ENCODE measurements at places on chromosomes 2 and 18. TPM values are rescaled to one million over a fixed set of nuclear protein-coding genes. Genes with fewer than 3 reads are reported as not detected.

Gene MAPK4
- total RNA-seq = 0.12 TPM

Gene FIGN
- total RNA-seq = 0.79 TPM

Gene SP9
- total RNA-seq = not detected

Gene SKOR2
- total RNA-seq = not detected

Gene GALNT14
- not detected for total RNA-seq

GRCh38 chr2:22253171-22253570 is 1129.4 kb downstream of the TDRD15 start:
- no peak for DNase-seq

- no peak for DNase-seq
Observed at GRCh38 chr2:159637988-159638501, 21.7 kb upstream of the BAZ2B start.

DNA sequence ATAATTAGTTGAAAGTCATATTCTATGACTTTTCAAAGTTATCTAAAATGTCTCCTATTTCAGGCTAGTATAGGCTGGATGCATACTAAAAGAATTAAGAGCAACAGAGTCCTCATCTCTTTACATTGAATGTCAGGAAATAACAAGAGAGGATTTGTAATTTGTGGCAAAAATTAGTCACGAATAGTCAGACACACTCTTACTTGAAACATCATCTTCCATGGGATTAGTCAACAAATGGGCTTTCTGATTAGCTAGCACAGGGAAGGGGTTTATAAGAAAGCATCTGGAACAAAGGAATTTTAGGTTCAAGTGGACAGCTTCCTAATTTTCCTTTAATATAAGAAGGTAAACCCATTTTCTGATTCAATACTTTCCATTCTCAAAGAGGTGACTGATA is 330.3 kb upstream of the MEX3C start:
- no peak for DNase-seq

GRCh38 chr2:95265182-95265581 is 9.1 kb upstream of the PROM2 start:
- DNase-seq = peak; percentile 16

- DNase-seq = no peak
Observed at GRCh38 chr2:147610496-147611040, 234.3 kb upstream of the ACVR2A start.

GRCh38 chr2:176817061-176817565 is 395.5 kb upstream of the HNRNPA3 start:
- DNase-seq = no peak

DNA sequence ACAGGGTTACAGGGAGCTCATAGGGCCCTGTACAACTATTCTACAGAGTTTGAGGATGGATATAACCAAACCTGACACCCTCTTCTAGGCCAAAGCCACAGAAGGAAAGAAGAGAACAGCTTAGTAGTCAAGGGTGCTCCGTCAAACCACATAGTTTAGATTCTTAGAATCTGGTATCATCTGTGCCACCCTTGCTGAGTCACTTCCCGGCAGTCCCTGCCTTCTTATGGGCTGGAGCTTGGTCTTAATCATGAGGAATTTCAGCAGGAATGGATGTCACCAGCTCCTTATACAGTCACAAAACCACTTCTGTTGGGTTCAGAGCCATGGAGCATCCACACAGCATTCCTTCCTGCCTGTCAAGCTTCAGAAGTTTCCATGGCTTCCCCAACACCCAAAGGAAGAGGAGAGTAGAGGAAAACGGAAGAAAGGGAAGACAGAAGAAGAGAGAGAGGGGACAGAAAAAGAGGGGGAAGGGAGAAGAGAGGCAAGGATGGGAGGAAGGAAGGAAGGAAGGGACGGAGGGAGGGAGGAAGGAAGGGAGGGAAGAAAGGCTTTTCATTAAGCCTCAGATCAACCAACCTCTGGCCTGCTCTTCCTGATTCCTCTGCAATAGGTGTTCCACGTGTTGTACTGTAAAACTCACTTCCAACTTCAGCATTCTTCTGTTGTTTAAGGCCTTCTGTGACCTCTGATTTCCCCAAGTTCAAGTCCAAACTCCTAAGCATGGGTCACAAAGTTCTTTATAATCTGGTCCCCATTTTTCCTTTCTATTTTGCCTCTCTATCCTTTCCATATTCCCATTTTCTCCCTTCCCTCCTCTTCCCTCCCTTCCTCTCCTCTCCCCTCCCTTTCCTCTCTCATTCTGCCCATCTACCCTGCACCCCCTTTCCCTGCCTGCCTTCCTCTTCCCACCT is 246.1 kb upstream of the TNP1 start:
- no peak for DNase-seq

DNA sequence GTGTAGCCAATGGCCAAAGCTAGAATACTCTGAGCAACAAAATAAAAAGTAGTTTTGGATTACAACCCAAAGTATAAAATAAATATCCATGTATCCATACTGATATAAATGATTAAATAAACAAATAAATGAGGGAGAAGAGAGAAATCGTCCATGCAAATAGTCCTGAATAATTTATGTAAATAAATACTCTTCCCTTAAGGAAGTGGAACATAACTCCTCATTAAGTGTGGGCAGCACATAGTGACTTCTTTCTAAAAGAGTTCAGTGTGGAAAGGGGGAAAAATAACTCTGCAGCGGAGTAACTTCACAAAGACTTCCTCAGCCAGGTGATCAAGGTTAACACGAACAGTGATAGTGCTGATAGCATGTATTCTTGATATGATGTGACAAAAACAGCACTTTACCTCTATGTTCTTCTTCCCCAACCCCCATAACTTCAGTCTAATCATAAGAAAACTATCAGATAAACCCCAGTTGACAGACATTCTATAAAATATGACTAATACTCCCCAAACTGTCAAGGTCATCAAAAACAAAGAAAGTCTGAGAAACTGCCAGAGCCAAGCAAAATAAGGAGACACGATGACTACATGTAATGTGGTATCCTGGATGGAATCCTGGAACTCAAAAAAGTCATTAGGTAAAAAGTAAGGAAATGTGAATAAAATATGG is 30.7 kb downstream of the METTL8 start:
- no peak for DNase-seq

DNA sequence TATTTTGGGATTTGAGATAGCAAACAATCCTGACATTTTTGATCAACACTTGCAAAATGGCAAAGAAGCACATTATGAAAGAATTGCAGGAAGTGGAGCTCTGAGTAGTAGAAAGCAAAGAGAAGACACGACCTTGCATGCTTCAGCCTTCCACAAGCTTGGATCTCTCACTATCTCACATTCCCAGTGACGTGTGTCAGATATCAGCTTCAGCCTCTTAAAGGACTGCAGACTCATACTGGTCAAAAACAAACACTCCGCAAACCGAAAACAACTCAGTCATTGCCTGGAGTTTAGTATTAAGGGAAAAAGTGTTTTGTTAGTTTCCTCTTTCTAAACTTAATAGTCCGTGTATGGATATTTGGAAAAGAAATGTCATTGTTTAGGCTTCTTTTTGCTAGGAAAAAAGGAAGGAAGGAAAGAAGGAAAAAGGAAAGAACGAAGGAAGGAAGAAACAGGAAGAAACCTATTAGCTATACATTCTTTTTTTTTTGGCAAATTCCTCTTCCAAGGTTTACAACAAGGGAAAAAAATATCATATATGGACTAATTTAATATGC is 32.6 kb upstream of the SLC40A1 start:
- no peak for DNase-seq

Measured in left colon (tissue), 2 donors.